ENCODE measurements at places on chromosomes 12 and 14.

GRCh38 chr14:103607822-103608221 lies 21.2 kb upstream of the KLC1 start:
- no peaks in the 10 kb centered on the region for H3K36me3 ChIP-seq
- no peak for DNase-seq
- no peak overlapping the region for H3K27ac ChIP-seq
- H3K27me3 ChIP-seq, result peaks cover 20% of the 10 kb centered on the region

GRCh38 chr14:102085488-102085887 lies 1.4 kb downstream of the HSP90AA1 start:
- H3K27me3 ChIP-seq, result no peaks in the 10 kb centered on the region
- H3K27ac ChIP-seq, result peak overlapping the region; percentile 100
- H3K36me3 ChIP-seq, result peaks cover 5% of the 10 kb centered on the region

- H3K27ac ChIP-seq, result no peak overlapping the region
- no peak for DNase-seq
- H3K4me3 ChIP-seq, result no peak overlapping the region
- H3K4me1 ChIP-seq, result peaks cover 25% of the 10 kb centered on the region
- H3K36me3 ChIP-seq, result peaks cover 13% of the 10 kb centered on the region
Observed at GRCh38 chr14:64197996-64198395, 96.2 kb downstream of the ESR2 start.

GRCh38 chr14:20614038-20614840 lies 23.1 kb upstream of the RNASE12 start:
- H3K4me3 ChIP-seq, result peak overlapping the region; percentile 51
- peaks cover 11% of the 10 kb centered on the region for H3K4me1 ChIP-seq
- H3K36me3 ChIP-seq, result no peaks in the 10 kb centered on the region
- DNase-seq, result no peak
- peak overlapping the region; percentile 76 for H3K27ac ChIP-seq

DNA sequence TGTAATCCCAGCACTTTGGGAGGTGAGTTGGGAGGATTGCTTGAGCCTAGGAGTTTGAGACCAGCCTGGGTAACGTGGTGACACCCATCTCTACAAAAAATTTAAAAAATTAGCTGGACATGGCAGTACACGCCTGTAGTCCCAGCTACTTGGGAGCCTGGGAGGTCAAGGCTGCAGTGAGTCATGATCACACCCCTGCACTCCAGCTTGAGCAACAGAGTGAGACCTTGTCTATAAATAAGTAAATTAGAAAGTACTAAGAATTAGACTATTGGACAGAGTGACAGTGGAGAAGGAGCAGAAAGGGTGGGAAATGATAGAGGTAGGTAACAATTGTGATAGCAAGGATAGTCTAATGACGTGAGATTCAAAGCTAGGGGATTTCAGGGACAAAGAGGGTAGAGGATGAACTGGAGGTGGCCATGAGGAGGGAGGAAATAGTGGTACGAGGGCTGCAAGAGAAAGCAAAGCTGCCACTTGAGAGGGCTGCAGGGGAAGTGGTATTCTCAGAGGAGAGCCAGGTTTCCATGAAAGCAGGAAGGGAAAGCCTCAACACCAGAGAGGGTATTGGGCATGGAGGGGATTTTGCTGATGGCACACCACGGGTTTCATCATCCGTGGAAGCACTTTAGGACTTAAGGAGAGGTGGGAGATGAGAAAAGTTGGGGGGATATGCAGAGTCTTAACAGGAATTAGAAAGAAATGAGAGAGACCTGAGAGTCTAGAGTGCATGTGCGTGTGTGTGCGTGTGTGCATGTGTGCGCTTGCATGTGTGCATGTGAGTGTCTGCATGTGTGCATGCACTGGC lies 85.6 kb downstream of the SYNE2 start:
- no peak for DNase-seq
- H3K4me1 ChIP-seq, result peaks cover 6% of the 10 kb centered on the region
- peak overlapping the region; percentile 49 for H3K27ac ChIP-seq
- no peak overlapping the region for H3K4me3 ChIP-seq

GRCh38 chr12:104906695-104907094 lies 51.4 kb downstream of the SLC41A2 start:
- no peaks in the 10 kb centered on the region for H3K36me3 ChIP-seq
- no peak overlapping the region for H3K4me3 ChIP-seq
- no peaks in the 10 kb centered on the region for H3K27me3 ChIP-seq
- no peaks in the 10 kb centered on the region for H3K4me1 ChIP-seq
- no peak for DNase-seq

GRCh38 chr14:39069923-39070322 lies 33.1 kb downstream of the SEC23A start:
- H3K36me3 ChIP-seq, result peaks cover 98% of the 10 kb centered on the region
- H3K4me3 ChIP-seq, result no peak overlapping the region
- no peaks in the 10 kb centered on the region for H3K27me3 ChIP-seq
- no peak for DNase-seq

DNA sequence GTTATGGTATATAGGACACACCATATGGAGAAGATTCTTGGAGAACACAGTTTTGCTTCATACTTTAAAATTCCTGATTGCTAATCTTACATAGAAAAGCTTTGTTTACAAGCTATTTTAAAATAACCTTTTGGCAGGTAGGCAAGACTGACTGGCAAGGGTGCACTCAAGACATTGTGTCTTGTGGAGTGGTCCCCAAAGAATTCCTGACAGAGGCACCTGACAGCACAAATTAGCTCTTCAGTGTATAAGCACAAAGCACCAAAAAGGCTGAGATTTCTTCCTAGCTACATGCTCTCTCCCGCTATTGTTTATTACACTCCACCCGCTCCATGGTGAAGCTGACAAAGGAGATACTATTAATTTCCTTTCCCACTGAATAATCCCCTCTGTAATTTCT lies 139.4 kb downstream of the MON2 start:
- peaks cover 43% of the 10 kb centered on the region for H3K4me1 ChIP-seq
- no peak overlapping the region for H3K4me3 ChIP-seq
- H3K27ac ChIP-seq, result no peak overlapping the region
- H3K27me3 ChIP-seq, result no peaks in the 10 kb centered on the region
- no peak for DNase-seq

GRCh38 chr14:76257111-76257803 lies 105.5 kb downstream of the GPATCH2L start:
- H3K27me3 ChIP-seq, result no peaks in the 10 kb centered on the region
- DNase-seq, result no peak
- H3K4me1 ChIP-seq, result no peaks in the 10 kb centered on the region
- no peak overlapping the region for H3K27ac ChIP-seq
- no peak overlapping the region for H3K4me3 ChIP-seq
- no peaks in the 10 kb centered on the region for H3K36me3 ChIP-seq

DNA sequence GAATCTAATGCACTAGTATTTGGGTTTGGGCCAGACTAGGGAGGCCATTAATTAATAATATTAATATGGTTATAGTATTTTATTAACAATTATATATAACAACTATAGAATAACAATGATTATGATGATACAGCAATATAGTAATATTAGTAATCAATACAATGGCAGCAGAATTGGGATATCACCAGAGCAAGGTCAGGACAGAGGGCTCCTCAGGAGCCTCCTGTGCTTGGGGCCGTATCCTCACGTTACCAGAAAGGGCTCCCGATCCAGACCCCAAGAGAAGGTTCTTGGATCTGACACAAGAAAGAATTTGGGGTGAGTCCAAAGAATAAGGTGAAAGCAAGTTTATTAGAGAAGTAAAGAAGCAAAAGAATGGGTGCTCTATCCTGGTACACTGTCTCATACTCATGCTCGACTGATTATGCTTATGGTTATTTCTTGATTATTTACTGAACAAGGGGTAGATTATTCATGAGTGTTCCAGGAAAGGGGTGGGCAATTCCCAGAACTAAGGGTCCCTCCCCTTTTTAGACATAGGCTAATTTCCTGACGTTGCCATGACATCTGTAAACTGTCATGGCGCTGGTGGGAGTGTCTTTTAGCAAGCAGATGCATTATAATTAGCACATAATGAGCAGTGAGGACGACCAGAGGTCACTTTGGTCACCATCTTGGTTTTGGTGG lies 61.6 kb downstream of the RIN3 start:
- DNase-seq, result peak; percentile 8

- H3K27me3 ChIP-seq, result no peaks in the 10 kb centered on the region
- H3K4me3 ChIP-seq, result no peak overlapping the region
- H3K27ac ChIP-seq, result no peak overlapping the region
- H3K4me1 ChIP-seq, result peaks cover under 1% of the 10 kb centered on the region
- H3K36me3 ChIP-seq, result peaks cover 4% of the 10 kb centered on the region
Observed at GRCh38 chr12:14928931-14929330, 9.4 kb downstream of the ERP27 start.

- no peak overlapping the region for H3K27ac ChIP-seq
- H3K4me1 ChIP-seq, result no peaks in the 10 kb centered on the region
- H3K36me3 ChIP-seq, result peaks cover 7% of the 10 kb centered on the region
- no peaks in the 10 kb centered on the region for H3K27me3 ChIP-seq
- H3K4me3 ChIP-seq, result no peak overlapping the region
Observed at GRCh38 chr14:73325630-73326299, 88.5 kb downstream of the PAPLN start.

Data from spleen (tissue), 13 donors.